NK-92 treated with Interleukin-12 subunit alpha and Interleukin-12 subunit beta, amount 100 ng/mL, for 24 hours (cell line): ENCODE measurements at places on chromosomes 7 and 10.

GRCh38 chr10:95403700-95404461 lies 113.1 kb upstream of the PDLIM1 start:
- DNase-seq = no peak

GRCh38 chr10:178208-178607 lies 43.0 kb downstream of the ZMYND11 start:
- DNase-seq = no peak

DNA sequence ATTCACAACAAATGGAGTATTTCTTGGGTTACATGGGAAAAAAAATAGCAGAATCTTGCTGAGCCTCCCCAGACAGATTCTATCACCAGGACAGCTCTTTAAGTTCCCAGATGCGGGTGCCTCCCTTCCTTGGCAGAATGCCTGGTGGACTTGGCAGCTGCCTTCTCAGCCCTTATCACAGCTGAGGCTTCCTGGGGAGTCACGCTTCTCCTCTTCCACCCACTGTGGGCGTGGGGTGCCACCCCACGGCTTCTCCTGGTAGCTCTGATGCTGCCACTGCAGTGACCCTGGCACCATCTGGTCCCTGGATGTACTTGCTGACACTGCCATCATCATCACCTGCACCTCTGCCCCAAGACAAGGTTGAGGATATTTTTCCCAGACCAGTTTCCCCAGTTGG lies 16.2 kb upstream of the NME8 start:
- no peak for DNase-seq

- no peak for DNase-seq
Observed at GRCh38 chr7:18684916-18685315, 189.4 kb downstream of the HDAC9 start.

- DNase-seq = no peak
Observed at GRCh38 chr7:72754312-72754711, 73.7 kb downstream of the TYW1B start.

GRCh38 chr10:109861081-109861480 lies 62.2 kb downstream of the XPNPEP1 start:
- no peak for DNase-seq

GRCh38 chr7:131238347-131238931 lies 89.2 kb upstream of the MKLN1 start:
- no peak for DNase-seq

- DNase-seq = no peak
Observed at GRCh38 chr7:5424749-5425506, 1.3 kb upstream of the TNRC18 start.

- DNase-seq = no peak
Observed at GRCh38 chr7:120732256-120732655, 125.7 kb downstream of the TSPAN12 start.

DNA sequence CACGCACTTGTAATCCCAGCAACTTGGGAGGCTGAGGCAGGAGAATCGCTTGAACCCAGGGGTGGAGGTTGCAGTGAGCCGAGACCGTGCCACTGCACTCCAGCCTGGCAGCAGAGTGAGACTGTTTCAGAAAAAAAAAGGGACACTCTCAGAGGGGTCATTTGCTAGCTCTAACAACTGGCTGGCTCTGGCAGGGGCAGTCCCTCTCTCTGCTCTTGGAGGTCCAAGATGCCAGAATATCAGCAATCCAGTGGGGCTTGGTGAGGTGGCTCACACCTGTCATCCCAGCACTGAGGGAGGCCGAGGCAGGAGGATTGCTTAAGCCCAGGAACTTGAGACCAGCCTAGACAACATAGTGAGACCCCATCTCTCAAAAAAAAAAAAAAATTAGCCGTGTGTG lies 2.5 kb upstream of the PILRA start:
- DNase-seq = no peak

DNA sequence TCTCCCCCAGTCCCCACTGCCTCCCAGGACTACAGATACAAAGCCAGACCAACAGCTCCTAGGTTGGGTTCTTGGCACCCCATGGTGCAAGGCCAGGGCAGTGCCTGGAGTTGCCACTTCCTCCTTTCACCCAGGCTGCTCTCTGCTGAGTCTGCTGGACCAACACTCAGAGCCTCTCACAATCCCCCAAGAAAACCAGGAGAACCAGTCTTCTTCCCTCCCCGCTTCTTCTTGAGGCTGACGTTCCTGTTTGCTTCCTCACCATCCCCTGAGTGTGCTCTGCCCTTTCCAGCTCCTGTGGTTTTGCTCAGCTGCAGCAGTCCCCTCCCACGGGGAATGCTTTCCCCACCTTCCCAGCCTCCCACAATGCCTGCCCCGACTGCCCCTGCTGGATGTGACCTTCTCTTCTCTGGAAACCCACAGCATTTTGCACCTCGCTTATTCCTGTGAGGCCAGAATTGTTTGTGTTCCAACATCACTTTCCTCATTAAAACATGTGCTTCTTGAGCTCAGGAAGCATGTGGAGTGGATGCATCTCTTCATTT lies 89.9 kb downstream of the GOLGA7B start:
- no peak for DNase-seq

DNA sequence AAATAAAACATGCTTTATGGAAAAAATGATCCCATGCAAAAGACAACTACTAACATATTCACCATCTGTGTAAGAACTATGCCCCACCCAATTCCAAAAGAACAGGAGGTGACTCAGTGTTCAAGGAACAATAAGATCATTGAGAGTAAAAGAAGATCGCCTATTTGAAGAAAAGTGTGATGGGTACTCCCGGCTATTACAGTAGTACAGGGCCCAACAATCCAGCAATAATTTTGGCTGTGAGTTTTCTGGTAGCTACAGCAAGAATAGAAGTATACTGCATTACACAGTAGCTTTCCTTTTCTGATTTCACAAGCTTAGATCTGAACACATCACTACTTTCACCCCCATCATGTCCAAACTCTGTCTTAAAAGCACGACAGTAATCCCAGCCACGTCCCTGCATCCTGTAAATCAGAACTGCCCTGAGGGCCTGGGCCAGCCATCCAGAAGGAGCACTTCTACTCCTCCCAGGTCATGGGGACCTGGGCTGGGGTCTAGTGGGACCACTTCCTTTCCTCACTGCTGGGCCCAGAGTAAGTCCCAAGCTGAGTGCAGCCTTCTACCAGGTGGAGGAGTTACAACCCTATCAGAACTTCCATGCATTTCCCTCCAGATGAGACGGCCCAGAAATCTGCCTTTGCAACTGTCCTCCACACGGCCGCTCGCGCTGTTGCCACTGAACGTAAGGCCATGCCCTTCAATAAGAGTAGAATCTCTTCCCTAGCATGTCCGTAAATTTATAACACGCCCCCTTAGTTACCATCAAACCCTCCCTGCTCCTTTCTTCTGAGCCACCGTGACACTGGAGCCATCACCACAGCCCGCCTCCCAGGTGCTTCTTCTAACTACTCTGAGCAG lies 7.9 kb downstream of the ESYT2 start:
- no peak for DNase-seq
